ENCODE measurements at places on chromosomes 1 and 21.

- peak; percentile 42 for DNase-seq
Observed at GRCh38 chr1:31954607-31955283, 16.6 kb upstream of the PTP4A2 start.

DNA sequence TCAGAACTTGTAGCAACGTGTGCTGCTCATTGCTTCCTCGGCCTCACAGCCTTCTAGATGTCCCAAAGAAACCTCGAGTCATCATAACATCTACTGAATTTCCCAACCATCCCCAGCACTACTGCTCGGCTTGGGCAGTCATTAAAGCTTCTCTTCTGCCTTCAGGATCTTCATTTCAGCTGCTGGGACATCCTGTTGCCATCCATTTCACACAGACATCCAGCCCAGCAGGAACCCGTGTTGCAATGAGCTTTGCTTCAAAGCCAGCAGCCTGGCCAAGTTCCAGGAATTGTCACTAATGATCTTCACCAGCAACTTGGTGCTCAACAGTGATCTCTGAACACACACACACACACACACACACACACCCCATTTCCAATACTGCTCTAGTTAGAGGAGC lies 18.5 kb downstream of the WLS start:
- DNase-seq, result no peak

DNA sequence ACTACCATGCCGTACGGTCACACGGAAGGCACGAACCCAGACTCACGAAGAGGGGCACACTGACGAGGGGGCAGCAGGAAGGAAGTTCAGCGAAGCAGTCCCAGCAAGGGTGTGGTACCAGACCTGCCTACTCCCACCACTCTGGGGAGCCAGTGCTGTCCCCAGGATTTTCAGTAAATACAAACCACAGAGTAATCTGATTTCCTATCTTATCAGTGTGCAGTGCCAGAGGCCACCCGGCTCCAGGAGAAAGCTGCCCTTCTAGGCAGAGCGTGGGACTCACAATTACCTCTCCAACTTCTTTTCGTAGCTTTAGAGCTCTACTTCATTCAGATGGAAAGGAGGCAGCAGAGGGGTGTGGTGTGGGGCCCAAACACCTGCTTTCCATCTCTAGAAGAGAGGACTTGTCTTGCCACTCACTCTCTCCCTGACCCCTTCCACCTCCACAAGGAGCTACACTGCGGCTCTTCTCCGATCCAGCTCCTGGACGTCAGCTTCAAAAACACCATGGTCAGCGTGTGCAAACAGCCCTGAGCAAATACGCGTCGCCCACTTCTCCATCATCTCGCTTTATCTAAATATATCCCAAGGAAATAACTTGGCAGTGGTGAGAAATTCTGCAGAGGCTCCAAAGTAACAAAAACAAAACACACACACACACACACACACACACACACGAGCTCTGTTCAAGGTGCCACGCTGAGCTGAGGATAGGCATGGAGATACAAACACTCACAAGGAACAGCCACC lies 98.5 kb downstream of the MRPL37 start:
- no peak for DNase-seq

DNA sequence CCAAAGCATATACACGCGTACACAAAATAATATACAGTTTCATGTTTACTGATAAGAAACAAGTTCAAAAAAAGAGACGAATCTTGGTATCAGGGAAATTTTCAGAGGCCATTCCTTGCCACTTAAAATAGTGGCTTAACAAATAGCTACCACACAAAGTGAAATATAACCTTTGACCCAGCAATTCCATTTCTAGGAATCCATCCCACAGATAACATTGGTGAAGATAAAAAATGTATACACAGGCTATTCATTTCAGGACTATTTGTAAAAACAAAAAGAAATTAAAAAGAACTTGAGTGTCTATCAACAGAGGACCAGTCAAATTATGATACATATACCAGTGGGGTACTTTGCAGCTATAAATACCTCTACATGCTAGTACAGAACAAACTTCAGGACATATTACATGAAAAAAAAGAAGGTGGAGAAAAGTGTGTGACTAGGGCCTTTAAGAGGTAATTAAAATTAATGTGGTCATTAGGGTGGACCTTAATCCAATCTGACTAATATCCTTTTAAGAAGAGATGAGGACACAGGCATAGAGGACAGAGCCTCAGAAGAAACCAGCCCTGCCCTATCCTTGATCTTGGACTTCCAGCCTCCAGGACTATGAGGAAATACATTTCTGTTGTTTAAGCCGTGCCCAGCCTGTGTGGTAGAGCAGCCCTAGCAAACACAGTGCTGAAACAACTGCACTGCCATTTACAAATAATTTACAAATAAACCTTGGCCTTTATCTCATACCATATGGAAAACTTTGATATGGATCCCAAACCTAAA lies 7.8 kb downstream of the UBE2G2 start:
- no peak for DNase-seq

- DNase-seq, result peak; percentile 89
Observed at GRCh38 chr1:17119076-17119772, at the start of gene PADI2. Gene PADI2, minus strand, starts transcription at chr1:17119451. Its CDS starts 80 bp downstream, at chr1:17119371.

DNA sequence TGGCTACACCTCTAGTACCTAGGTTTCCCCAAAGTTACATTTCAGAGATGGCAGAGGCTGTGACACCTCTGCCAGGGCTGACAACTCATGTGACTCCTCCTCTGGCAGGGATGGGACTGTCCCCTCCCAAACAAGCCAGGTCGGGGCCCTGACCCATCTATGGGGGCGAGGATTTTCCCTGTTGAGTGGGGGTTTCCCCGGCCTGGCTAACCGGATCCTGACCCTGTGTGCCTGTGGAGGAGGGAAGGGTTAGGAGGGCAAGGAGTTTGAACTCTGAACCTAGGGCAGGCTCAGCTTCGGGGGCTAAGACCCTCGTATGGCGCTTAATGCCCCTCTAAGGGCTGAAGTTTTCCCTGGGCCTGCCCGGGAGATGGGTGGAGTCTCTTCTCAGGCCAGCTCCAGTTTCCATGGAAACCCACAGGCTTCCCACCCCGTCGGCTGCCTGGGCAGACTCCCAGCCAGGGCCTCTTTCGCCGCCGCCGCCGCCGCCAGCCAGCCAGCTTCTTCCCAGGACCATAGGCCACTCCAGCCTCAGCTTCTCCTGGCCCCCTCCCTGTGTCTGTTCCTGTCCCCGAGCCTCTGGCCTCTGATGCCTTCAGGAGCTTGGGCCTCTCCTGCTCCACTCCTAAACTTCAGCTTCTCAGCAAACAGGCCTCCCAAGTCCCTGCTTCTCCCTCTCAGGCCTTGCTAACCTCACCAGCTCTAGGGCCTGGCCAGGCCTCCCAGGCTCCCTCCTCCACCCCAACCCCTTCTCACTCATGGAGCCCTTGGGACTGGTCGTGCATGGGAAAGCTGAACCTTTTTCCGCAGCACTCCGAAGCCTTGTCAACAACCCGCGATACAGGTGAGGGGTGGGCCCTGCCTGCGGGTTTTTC lies at the start of gene BTBD19:
TSS of gene BTBD19 (plus strand) at position 461 of the 875 bp plus-strand sequence. CDS start at position 759, 298 bp downstream.
- DNase-seq, result peak; percentile 82

GRCh38 chr1:11728126-11728806 lies 7.7 kb upstream of the AGTRAP start:
- DNase-seq, result no peak

- DNase-seq, result peak; percentile 57
Observed at GRCh38 chr1:156444407-156445001, 56.1 kb downstream of the MEF2D start.

GRCh38 chr21:20701235-20701634 lies 297.0 kb upstream of the NCAM2 start:
- no peak for DNase-seq

DNA sequence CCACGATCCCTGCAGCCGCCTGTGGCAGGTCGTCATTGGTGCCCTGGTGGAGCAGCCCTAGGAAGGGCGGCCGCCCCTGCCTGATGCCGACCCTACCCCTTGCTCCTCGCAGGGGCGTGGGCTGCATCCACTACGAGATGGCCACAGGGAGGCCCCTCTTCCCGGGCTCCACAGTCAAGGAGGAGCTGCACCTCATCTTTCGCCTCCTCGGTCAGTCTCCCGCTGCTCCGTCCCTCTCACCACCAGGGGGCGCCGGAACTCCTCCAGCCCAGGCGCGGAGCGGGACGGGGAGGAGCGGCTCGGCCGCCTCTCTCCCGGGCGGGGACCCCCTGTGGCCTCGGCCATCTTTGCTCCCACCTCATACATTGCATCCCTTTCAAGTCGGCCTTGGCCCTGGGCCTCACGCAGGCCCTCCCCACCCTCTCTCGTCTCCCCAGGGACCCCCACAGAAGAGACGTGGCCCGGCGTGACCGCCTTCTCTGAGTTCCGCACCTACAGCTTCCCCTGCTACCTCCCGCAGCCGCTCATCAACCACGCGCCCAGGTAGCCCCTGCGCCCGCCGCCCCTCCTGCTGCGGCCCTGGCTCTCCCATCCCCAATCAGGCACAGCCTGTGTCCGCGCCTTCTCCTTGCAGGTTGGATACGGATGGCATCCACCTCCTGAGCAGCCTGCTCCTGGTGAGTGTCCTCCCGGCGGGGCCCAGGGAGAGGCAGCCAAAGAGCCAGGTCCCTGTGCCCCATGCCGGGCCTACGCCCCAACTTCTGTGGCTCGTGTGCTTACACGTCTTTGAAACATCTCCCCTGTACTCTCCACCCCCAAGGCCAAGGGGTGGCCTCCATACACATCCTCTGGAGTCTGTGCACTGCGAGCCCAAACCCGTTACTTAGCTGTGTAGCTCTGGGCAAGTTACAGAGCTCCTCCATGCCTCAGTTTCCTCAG lies 24.7 kb downstream of the CDK18 start:
- DNase-seq, result peak; percentile 71

DNA sequence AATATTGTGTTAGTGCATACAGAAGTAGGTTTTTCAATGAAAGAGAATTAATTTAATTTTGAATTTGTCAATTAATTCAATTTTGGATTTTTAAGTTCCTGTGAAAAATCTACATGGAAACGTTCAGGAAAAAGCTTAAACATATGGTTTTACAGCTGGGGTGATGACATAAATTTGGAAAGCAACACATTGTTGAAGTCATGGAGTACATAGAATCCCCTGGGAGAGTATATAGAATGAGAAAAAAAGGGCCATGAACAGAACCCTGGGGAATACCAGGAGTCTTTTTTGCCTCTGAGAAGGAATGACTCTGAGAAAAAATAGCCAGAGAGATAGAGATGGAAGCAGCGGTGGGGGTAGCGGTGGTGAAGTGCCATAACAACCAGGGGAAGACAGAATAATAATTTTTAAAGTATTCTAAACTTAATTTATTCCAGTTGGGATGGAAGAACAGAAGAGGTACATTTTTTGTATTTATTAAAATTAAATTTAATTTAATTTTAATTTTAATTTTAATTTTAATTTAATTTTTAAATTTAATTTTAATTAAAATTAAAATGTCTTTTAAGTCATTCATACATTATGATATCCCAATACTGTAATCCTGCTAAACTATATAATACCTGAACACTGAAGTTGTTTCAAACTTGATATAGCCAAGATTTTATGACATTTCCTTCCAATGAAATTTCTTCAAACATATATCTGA lies 48.9 kb downstream of the NME7 start:
- DNase-seq, result no peak

GRCh38 chr1:16143566-16144324 lies 12.1 kb downstream of the EPHA2 start:
- DNase-seq, result no peak

- DNase-seq, result no peak
Observed at GRCh38 chr1:19786988-19787423, 12.7 kb downstream of the TMCO4 start.

- no peak for DNase-seq
Observed at GRCh38 chr1:220810963-220811362, 24.2 kb downstream of the MTARC1 start.

DNA sequence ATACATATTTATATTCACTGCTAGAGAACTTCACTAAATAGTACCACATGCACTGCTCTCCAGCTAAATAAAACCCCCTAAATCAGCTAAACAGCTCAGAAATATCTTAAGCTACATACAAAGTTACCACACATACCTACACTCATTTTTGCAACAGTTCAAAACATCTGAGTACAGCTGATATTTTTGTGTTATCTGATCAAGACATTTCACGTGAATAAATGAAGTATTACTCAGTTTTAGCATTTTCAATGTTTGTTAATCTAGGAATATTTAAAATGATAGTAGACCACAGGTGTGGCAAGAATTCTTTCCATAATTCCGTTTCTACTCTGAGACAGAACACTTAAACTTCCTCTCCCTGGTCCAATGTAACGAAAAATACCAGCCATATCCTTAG lies 20.8 kb downstream of the EVI5 start:
- DNase-seq, result no peak

DNA sequence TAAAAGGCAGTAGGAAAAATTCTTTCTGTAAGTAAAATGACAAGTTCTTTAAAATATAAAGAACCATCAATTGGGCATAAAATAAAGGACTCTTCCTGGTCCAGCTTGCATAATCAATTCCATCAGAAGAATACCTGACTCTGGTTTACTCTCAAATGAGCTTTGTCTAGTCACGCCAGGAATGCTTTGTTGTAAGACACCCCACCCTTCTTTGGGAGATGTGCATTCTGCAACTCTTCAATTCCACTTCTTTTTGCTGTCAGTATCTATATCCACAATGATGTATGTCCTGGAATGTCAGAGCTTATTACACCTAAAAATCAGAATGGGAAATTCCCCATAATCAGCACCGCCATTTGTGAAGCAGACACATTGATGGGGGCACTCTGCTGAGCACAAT lies 76.1 kb downstream of the PTPN14 start:
- no peak for DNase-seq

DNA sequence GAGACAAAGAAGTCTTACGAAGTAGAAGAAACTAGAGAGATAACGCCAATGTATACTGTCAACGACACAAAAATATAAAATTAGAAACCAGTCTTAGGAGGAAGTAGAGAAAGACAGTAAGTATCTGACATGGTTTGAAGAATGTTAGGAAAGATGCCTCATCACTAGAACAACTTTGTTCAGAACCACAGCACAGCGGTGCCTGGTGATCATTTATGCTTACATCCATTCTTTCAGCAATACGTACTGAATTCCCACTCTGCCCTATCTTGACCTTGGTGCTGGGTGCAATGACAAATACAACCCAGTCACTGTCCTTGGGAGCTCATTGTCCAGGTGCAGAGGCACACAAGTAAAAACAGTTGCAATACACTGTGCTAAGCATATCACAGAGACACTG lies 104.4 kb downstream of the TM2D1 start:
- no peak for DNase-seq

DNA sequence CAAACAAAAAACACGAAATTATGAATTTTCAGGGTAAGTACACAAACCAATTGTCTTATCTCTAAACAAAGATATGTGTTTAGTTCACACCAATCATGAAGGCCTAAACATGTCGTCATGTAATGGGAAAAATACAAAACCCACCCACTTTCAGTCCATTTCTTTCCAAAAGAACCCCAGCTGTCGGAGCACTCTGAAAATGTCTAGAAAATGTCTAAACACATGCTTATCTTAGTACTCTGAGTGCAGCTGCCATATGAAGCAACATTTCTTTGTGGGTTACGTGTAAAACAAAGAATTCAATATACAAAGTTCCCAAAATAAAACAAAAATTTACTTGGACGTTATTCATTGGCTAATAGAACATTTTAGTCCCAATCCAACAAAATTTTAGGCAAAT lies 22.7 kb downstream of the SERBP1 start:
- DNase-seq, result no peak

- DNase-seq, result no peak
Observed at GRCh38 chr21:36883532-36884486, 82.7 kb downstream of the HLCS start.
